ENCODE measurements at places on chromosomes 4 and X. TPM values are rescaled to one million over a fixed set of nuclear protein-coding genes. Genes with fewer than 3 reads are reported as not detected.

Gene DNAJB14
- total RNA-seq: 24.2 TPM

Gene PSAPL1
- not detected for total RNA-seq

Gene HSD17B11
- total RNA-seq: 49.2 TPM

Gene GPRASP3
- total RNA-seq: 2.6 TPM

Gene DMP1
- total RNA-seq: not detected

Gene EMD
- 38.5 TPM for total RNA-seq

Gene ENPP6
- total RNA-seq: not detected

Gene CXorf49B
- total RNA-seq: not detected

Gene VCX3A
- not detected for total RNA-seq

Gene TCP11X2
- not detected for total RNA-seq

Gene C4orf50
- not detected for total RNA-seq

Gene RASL11B
- 1.8 TPM for total RNA-seq

Gene CPLX1
- total RNA-seq: not detected

Gene CLDN2
- total RNA-seq: not detected

Gene ARR3
- not detected for total RNA-seq

Gene MAGEC3
- total RNA-seq: not detected

Gene F8A2
- total RNA-seq: not detected

Gene ATXN3L
- total RNA-seq: not detected

Gene UBL4A
- total RNA-seq: 37.5 TPM

Gene HOPX
- 0.37 TPM for total RNA-seq

Gene MCF2
- not detected for total RNA-seq

Gene TMEM156
- total RNA-seq: not detected

Gene P2RY8
- total RNA-seq: not detected

Gene PROM1
- not detected for total RNA-seq

Gene SERTM2
- not detected for total RNA-seq

Gene SHROOM4
- total RNA-seq: 0.39 TPM

Gene TACR3
- total RNA-seq: not detected

Gene SLC38A5
- 131 TPM for total RNA-seq

Gene ING2
- 5.5 TPM for total RNA-seq

Gene LRP2BP
- 0.59 TPM for total RNA-seq

Gene DAPP1
- not detected for total RNA-seq

Gene ADRA2C
- not detected for total RNA-seq

Gene CABS1
- total RNA-seq: not detected

Gene TSPAN6
- total RNA-seq: 16.6 TPM

Gene GAGE12H
- total RNA-seq: not detected

Gene SLITRK4
- 7.0 TPM for total RNA-seq

Gene CCKAR
- total RNA-seq: not detected

Gene CXCL1
- total RNA-seq: 46.7 TPM

Gene CYTL1
- total RNA-seq: 0.37 TPM

Gene HPGD
- total RNA-seq: 5.5 TPM

Gene OFD1
- total RNA-seq: 10.8 TPM

Gene DRP2
- under 0.01 TPM for total RNA-seq

Gene ADAM29
- total RNA-seq: not detected

Gene PDZD4
- total RNA-seq: 0.20 TPM

Gene LYAR
- 15.6 TPM for total RNA-seq

Gene PAK3
- under 0.01 TPM for total RNA-seq

Gene SH3RF1
- 23.1 TPM for total RNA-seq

Gene DACH2
- total RNA-seq: not detected

Gene CACNA1F
- not detected for total RNA-seq

Gene NFKB1
- total RNA-seq: 34.8 TPM

Gene REELD1
- total RNA-seq: not detected

Gene ZAR1
- not detected for total RNA-seq

Gene LUZP4
- total RNA-seq: not detected

Data from subcutaneous preadipocyte (primary cell).